ENCODE measurements at places on chromosomes 1 and 21.

DNA sequence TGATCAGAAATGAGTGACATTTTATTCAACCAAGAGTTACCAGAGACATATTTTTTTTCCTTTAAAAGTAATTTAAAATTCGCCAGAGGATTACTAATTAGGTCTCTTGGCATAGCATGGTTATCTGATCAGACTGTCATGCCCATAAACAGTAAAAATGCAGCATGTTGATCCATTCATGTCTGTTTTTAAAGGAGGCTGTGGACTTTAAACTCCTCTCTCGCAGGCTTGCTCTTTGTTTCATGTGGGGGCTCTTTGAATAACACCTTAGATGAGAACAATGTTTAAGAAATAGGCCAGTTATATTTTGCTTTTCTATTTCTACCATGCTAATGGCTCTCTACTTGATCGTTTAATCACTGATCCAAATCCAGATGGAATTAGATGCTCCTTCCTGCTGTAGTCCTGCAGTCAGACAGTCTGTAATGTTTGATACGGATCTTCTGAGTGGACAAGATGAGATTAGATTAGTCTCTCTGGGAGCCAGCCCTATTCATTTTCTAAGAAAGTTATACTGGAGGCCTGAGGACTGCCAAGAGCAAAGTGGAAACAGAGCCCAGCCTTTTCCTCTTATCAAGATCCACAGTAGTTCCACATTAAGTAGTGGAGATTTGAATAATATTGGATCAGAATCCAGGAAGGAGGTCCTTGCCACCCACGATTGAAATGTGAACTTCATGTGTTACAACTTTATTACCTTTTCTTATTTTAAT, 197.4 kb downstream of the HS2ST1 start:
- no peak for DNase-seq

GRCh38 chr1:199404191-199404590, 623.3 kb upstream of the NR5A2 start:
- DNase-seq = no peak

DNA sequence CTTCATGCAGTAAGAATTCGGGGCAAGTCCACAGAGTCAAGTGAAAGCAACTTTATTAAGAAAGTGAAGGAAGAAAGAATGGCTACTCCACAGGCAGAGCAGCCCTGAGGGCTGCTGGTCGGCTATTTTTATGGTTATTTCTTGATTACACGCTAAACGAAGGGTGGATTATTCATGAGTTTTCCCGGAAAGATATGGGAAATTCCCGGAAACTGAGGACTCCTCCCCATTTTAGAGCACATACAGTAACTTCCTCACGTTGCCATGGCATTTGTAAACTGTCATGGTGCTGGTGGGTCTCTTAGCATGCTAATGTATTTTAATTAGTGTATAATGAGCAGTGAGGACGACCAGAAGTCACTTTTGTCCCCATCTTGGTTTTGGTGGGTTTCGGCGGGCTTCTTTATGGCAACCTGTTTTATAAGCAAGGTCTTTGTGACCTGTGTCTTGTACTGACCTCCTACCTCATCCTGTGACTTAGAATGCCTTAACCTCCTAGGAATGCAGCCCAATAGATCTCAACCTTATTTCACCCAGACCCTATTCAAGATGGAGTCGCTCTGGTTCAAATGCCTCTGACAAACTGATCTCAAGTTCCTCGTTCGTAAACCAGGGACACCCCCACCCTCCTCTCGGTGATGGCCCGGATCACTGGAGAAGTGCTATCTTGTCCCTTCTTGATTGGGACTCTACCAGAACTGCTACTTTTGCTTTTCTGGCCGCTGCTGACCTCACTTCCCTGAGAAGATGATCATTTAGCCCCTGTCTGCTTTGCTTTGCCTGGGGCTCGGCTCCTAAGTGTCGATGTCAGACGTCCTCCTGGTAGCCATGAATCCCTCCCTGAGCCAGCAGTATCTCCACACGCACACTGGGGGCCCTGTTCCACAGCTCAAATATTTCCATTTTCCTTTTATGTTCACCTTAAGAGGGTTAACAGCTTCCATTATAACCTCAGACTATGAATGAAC, 48.8 kb downstream of the CLSTN1 start:
- no peak for DNase-seq

- DNase-seq = no peak
Measured at GRCh38 chr1:47703981-47704596, 266.2 kb downstream of the FOXD2 start.

GRCh38 chr1:100868364-100868995, 26.2 kb downstream of the EXTL2 start:
- DNase-seq = no peak

DNA sequence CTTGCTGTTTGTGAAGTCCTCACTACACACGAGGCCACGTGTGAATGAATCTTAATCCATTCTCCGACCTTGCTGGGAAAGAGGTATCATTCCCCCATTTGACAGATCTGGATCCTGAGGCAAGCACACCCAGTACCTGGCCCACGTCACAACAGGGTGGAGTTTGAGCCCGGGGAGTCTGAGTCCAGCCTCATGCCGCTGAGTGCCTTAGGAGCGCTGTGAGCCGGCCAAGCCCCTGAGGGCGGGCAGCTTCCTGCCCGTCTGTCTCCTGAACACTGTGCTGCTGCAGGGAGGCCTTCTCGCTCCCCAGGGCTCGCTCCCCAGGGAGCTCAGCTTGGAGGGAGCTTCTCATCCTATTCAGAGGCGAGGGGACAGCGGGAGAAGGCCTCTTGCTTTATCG, 29.7 kb downstream of the SLC45A1 start:
- DNase-seq = no peak

DNA sequence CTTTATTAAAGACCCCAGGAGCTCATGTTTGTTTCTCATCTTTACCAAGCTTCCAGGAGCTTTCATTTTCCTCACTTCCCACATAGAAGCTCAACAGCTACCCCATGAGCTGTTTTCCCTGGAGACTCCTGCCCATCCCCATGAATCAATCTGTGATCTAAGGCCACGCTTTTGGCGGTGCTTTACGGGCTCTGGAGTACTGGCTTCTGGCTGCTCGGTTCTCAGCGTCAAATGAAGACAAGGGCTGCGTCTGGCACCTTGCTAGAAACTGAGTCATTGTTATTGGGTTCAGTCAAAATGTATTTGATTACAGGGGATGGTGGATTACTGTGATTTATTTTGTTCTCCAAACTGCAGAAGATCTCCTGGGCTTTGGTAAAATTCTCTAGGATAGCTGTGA, 39.9 kb downstream of the ACP6 start:
- no peak for DNase-seq

DNA sequence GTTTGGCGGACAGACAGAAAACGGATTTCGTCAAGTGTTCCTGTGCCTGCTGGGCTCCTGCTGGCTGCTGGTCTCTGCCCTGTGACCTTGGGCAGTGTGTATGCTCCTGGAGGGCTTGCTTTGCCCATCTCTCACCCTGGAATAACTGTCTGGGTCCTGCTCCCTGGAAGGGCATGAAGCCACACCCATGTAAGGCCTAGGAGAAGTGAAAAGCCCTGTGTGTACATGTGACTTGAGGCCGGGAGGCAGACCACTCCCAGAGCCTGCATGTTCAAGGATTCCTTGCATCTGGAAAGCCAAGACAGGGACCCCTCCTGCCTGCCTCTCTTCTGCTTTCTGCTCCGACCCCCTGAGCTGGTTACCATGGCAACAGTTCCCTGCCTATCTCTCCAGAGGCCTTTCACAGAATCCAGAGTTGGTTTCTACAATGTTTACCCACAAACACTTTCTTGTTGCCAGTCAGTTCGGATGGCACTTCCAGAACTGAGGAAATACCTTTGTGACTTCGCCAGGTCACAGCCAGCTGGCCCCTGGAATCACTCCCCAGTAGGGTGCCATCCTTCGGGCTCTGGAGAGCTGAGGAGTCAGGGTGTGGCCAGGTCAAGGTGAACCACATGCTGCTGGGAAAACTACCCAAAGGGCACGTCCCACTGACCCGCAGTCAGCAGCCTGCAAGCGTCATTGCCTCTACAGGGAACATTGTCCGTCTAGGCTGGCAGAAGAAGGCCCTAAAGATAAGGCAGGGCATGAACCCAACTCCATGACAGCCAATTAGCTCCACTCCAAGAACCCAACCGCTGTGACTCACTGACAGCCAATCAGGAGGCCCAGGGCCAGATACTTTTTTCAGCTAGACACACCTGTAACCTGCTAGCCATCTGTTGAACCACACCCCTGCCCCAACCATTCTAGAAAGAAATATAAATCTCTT, 14.7 kb upstream of the GPR37L1 start:
- no peak for DNase-seq

DNA sequence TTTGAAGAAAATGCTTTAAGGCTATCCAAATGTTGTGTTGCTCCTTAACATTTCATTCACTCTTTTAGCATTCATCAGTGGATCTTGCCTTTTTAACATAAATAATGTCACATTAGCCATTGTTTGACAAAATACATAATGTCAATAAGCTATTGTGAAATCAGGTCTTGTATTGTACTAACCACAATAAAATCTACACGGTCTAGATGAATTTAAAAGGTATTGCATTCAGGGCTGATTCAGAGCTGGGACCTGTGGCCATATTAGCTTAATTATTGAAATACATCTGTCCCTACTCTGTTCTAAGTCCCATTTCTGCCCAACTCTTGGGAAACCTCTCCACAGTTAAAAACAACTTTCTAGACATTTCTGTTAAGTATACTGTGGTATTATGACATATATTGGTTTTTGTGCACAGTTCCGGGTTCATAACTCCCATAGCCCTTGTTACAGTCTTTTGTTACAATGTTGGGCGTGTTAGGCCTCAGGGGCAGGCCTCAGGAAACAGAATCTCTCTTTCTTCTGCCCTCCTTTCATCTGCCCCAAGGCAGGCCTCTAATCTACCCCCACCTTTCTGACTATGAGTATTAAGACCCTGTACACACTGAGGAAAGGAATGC, 44.7 kb upstream of the CITED4 start:
- no peak for DNase-seq

DNA sequence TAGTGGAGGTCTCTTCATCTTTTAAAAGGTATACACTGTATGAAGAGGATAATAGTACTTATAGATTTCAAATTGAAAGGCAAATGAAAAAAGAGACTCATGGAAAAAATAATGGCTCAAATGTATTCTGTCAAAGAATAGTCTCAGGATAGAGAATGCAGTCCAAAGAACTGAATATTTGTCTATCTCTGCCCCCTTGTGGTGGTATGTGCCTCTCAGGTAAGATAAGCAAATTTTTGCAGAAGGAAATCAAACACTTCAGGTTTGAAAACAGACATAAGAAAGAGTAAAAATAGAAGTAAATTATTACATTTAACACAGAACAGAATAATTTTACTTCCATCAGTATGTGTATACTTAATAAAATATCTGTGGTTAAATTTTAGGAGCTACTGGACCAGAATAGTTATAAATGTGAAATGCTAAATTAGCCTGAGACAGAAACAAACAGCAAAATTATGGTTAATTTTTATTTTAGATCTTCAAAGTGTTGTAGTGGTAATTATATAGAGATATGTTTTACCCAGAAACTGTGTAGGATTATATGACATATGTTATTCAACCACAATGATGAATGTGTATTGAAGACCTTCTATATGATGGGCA, 164.4 kb upstream of the PALMD start:
- DNase-seq = peak; percentile 18

DNA sequence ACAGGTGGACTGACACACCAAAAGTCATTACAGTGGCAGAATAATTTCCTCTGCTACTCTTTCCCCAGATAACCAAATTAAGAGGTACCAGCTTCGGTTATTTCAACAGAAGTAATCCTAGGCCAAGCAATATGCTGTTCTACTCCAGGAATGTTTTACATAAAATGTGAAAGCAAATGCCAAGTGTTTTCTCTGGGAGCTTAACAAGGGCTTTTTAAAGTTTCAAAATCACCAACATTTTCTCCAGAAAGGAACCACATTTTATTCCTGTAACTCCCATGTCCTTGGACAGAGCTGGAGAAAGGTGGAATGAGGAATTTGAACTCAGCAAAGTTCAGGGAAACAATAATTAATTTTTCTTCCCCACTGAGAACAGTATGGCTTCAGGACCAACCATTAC, 27.2 kb downstream of the CNN3 start:
- DNase-seq = no peak

DNA sequence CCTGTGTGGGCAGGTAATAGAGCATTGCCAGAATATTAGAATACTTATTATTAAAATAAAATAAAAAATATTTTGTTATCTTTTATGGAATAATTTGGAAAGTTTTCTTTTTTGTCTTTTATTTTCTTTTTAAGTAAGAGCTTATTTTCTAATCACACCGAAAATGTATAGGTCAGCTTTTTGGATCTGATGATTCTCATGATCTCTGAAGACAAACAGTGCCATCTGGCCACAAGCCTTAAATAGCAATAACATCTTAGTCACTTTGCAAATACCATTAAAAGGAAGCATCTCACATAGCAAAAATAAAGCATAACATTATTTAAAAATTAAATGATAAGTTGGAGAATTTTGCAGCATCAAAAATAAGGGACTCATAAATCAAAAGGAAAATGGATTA, 213.8 kb downstream of the PLA2G4A start:
- DNase-seq = no peak

DNA sequence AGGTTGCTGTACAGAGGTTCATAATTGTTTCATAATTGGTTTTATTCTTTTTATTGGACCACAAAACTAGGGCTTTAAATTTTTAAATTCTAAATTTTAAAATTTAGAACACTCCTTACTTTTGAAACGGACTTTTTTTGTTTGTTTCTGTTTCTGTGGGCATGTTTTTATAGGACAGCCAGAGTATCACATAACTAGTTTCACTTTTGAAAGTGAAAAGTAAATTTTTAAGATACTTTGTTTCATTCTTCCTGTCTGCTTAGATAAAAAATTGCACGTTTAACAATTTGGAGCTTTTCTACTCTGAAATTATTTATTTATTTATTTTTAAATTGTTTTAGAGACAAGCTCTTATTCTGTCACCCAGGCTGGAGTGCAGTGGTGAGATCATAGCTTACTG, 29.7 kb downstream of the MDM4 start:
- no peak for DNase-seq

DNA sequence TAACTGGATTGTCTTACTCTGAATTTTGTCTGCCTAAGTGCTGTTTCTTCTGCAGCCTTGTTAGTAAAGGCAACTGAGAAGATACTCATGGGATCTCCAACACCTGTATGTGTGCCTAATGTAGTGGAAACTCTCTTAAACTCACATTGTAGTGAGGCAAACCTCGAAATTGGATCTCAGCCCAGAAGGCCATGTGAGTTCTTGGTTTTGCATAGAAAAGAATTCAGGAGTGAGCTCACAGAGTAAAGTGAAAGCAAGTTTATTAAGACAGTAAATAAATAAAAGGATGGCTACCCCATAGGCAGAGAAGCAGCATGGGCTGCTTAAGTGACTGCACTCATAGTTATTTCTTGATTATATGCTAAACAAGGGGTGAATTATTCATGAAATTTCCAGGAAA, 1344.7 kb downstream of the NCAM2 start:
- no peak for DNase-seq

DNA sequence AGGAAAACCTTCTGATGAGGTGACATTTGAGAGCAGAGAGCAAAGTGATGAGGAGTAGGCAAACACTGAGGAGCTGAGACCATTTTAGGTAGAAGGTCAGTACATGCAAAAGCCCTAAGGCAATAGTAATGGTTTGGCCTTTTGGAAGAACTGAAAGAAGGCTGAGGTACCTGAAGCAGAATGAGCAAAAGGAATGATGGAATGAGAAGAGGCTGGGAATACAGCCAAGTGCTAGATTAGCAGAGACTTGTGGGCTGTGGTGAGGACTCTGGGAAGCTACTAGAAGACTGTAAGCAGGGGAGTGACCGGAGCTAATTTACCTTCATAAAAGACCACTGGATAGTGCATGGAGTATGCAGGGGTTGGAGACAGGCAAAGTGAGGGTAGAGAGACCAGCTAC, 77.9 kb downstream of the GFI1 start:
- no peak for DNase-seq

Data from activated CD8-positive, alpha-beta memory T cell treated with anti-CD3 and anti-CD28 coated beads, Interleukin-2, amount 50 U/mL, for 4 hours (primary cell).